T-cell (primary cell): ENCODE measurements at places on chromosomes 6 and 20.

DNA sequence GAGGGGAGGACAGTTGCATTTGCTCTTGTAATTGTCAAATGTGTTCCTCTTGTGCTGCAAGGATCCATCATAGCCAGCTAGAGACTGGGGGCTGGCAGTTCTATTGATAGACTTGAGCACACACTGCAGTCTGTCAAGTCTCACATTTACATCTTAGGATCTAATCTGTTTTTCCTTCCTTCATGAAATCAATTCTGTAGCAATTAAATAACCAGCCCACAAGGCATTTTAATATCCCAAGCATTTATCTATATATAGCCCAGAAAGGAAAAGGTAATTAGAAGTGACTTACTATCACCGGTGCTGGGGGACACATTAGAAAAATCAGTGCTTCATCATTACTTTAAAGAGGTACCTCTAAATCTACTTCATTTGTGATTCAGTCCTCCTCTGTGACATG lies 143.0 kb upstream of the STXBP5 start:
- no peak overlapping the region for H3K27ac ChIP-seq
- no peaks in the 10 kb centered on the region for H3K4me1 ChIP-seq
- no peaks in the 10 kb centered on the region for H3K27me3 ChIP-seq
- H3K36me3 ChIP-seq = no peaks in the 10 kb centered on the region
- no peak for DNase-seq

- H3K27me3 ChIP-seq = no peaks in the 10 kb centered on the region
- no peaks in the 10 kb centered on the region for H3K4me1 ChIP-seq
- H3K4me3 ChIP-seq = no peak overlapping the region
- DNase-seq = no peak
- H3K27ac ChIP-seq = no peak overlapping the region
Observed at GRCh38 chr6:149013586-149014344, 266.9 kb downstream of the UST start.

DNA sequence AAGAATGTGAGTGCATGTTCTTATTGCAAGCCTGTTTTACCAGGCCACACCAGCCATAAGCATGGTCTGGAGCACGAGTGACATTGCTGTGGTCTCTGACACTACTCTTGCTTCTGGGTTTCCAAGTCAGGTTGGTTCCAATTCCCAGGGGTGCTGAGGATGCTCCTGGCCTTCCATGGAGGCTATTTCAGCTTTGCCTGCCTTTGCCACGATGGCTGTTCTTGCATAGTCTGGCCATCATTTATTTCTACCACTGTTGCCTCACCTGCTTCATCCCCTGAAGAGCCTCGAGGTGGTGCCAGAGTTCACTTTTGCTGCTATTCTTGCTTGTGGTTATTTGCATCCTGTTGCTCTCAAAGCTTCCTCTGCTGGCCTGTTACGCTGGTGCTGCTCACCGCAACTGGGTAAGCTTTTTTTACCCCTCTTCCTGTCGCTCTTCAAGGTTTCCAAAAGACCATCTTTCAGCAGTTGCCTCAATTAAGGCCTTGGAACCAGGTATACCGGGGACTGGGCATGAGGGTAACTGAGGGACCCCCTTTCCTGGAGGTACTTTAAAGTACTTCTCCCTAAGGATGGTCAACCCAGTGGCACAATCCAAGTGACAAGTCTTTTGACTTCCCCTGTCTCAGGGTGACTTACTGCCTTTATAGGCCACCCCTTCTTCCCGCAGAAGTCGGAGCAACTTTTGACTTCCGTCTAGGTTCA lies 64.5 kb downstream of the AKAP7 start:
- H3K4me3 ChIP-seq = peak overlapping the region; percentile 48
- peak; percentile 78 for DNase-seq
- peak overlapping the region; percentile 93 for H3K27ac ChIP-seq
- peaks cover 36% of the 10 kb centered on the region for H3K4me1 ChIP-seq
- no peaks in the 10 kb centered on the region for H3K27me3 ChIP-seq
- no peaks in the 10 kb centered on the region for H3K36me3 ChIP-seq

DNA sequence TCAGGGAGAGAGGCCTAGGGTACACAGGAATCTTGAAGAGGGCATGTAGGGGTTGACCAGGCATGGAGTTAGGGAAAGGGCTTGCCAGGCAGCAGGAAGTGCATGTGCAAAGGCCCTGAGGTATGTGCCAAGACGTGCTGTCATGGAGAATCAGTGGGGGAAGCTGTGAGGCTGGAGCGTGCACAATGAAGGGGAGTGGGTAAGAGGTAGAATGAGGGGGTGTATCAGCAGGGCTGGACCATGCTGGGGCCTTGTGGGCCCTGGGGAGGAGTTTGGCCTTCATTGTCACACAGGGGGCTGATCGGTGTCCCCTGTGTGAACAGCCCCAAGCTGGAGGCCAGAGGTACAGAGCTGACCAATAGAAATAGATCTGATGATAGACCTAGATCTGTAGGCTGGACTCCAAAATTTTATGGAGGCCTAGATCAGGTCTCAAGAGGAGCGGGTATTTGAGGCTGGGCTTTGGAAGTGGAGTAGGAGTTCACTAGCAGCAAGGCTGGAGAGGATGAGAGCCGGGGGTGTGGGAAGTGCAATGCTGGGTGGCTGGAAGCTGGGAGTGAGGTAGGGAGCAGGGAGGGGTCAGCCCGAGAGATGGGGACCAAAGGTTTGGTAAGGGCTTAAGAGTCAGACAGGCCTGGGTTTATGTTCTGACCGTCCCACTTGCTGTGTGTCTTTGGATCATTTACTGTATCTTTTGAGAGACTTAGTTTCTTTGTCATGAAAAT lies 3.0 kb downstream of the SRC start:
- H3K4me1 ChIP-seq = no peaks in the 10 kb centered on the region
- H3K4me3 ChIP-seq = no peak overlapping the region
- H3K27ac ChIP-seq = no peak overlapping the region
- H3K36me3 ChIP-seq = no peaks in the 10 kb centered on the region
- no peak for DNase-seq

DNA sequence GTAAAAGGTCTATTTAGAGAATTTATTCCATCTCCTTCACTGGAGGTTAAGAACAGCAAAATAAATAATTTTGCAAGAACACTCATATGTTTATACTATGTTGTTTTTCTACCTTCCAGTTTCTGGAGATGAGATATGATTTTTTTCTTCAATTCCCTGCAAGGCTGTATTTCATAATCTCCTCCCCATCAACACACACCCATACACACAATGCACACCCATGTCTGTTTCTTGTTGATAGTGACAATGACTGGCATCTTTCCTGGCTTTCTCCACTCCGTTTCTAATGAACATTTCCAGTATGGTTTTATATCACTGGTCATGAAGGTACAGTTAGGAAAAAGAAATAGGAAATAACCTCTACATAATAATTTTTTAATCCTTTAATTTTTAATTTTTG lies 202.1 kb downstream of the ARHGAP18 start:
- no peaks in the 10 kb centered on the region for H3K4me1 ChIP-seq
- no peak overlapping the region for H3K4me3 ChIP-seq
- no peak for DNase-seq
- H3K36me3 ChIP-seq = no peaks in the 10 kb centered on the region
- no peaks in the 10 kb centered on the region for H3K27me3 ChIP-seq
- no peak overlapping the region for H3K27ac ChIP-seq

DNA sequence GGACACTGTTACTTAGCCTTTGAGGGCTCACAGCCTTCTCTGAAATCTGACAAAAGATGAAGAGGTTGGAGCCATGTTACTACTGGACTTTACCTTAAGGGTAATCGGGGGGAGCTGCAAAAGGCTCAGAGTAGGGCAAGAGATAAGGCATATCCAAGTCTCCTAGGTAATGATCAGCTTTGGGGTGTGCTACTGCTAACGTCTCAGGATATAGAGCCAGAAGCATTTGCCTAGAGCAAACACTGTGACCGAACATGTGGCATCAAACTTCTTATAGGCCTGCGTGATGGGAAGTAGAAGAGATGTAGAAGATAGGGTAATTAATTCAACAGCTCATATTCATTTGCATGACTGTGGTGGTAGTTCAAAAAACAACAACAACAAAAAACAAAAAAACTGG lies 11.1 kb downstream of the UBE2V1 start:
- H3K36me3 ChIP-seq = no peaks in the 10 kb centered on the region

- peaks cover 5% of the 10 kb centered on the region for H3K36me3 ChIP-seq
- H3K4me3 ChIP-seq = no peak overlapping the region
- H3K4me1 ChIP-seq = peaks cover 24% of the 10 kb centered on the region
- H3K27me3 ChIP-seq = no peaks in the 10 kb centered on the region
- peak; percentile 54 for DNase-seq
Observed at GRCh38 chr6:130029163-130029562, 10.8 kb downstream of the L3MBTL3 start.

DNA sequence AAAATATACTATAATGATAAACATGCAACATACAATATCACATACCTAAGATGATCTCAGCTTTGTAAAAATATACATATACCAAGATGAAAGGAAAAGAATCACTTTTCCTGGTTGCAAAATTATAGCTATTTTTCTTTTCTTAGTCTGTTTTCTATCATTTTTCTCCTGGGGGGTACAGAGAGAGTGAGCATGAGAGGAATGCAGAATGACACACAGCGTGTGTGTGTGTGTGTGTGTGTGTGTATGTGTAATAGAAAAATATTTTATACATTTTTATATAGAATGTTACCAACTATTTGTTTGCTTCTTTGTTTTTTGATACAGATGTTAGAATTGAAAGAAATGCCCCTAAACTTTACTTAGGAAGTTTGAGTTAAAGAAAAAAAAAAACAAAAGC lies 64.3 kb downstream of the FAM83B start:
- H3K4me3 ChIP-seq = no peak overlapping the region
- DNase-seq = no peak
- H3K36me3 ChIP-seq = no peaks in the 10 kb centered on the region
- no peak overlapping the region for H3K27ac ChIP-seq
- H3K4me1 ChIP-seq = no peaks in the 10 kb centered on the region

DNA sequence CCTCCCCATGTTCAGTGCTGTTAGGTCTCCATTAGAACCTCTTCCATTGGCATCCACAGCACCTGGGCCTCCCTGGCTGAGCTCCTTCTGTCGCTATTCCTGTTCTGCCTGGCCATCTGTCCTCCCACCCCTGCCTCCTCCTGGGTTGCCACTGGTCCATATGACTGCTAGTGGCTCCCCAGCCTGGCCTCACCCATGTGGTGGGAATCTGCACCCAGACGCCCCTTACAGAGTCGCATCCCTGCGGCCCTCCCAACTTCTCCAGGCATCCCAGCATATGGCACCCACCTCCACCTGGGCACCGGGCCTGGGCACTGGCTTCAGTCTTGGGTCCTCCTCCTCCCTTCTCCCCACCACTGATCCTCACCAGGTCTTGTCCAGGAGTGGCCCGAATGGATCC lies 7.7 kb downstream of the CDC25B start:
- no peak overlapping the region for H3K4me3 ChIP-seq
- peak overlapping the region; percentile 45 for H3K27ac ChIP-seq
- H3K36me3 ChIP-seq = peaks cover 31% of the 10 kb centered on the region
- DNase-seq = no peak
- H3K4me1 ChIP-seq = peaks cover 93% of the 10 kb centered on the region

DNA sequence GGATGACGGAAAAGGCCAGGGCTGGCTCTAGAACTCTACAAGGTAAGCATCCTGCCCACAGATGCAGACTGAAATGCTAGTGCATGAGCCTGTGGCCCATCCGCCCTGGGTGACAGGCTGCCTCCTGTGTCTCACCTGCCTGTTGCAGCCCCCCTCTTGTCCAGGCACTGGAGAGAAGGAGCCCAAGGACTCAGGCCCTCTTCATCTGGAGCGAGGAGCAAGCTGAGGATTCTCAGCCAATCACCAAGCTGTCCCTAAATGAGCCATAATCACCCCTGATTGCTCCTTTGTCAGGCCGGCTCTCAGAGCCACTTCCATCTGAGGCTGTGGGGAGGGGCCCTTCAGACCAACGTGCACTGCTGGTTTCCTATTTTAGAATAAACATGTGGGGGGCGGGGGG lies 10.0 kb upstream of the SLC32A1 start:
- no peaks in the 10 kb centered on the region for H3K4me1 ChIP-seq
- no peak for DNase-seq
- no peaks in the 10 kb centered on the region for H3K36me3 ChIP-seq

DNA sequence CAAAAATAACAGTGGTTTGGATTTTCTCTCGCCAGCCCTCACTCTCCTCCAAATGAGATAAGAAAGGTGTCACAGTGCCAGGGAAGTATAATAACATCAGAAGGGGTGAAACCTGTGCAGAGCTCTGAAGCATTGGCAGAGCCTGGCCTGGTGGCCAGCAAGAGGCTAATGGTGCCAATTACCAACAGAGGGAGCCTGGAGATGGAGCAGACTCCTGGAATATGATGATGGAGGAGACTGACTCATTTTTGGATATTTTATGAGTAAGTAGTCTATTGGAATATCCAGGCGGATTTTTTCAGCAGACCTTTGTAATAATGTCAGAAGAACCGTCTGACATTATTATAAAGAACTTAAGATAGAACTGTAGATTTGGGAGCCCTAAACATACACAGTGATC lies 442.6 kb upstream of the MARCKS start:
- no peaks in the 10 kb centered on the region for H3K27me3 ChIP-seq
- no peaks in the 10 kb centered on the region for H3K36me3 ChIP-seq
- no peak overlapping the region for H3K27ac ChIP-seq
- DNase-seq = no peak
- no peaks in the 10 kb centered on the region for H3K4me1 ChIP-seq

DNA sequence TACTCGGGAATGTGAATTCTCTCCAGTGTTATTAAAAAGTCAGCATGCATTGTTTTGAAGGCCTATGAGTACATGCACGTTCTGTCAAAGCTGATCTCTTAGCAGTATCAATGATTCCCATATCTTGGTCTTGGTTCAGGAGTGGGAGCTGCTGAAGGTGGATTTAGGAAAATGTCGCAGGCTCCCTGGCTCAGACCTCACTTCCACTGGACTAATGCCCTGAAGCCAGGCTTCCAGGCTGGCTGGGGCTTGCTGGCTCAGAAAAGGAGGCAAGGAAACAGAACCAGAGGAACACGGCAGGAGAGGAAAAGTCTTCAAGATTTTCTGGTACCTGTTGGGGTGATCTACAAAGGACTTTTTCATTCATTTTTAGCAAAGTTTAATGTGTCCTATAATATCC lies 81.6 kb downstream of the OLIG3 start:
- H3K36me3 ChIP-seq = no peaks in the 10 kb centered on the region
- peaks cover 3% of the 10 kb centered on the region for H3K4me1 ChIP-seq
- no peak overlapping the region for H3K4me3 ChIP-seq
- no peaks in the 10 kb centered on the region for H3K27me3 ChIP-seq
- H3K27ac ChIP-seq = no peak overlapping the region
- DNase-seq = no peak

GRCh38 chr6:49633541-49633940 lies 3.1 kb downstream of the RHAG start:
- H3K27me3 ChIP-seq = no peaks in the 10 kb centered on the region
- no peaks in the 10 kb centered on the region for H3K4me1 ChIP-seq
- no peak overlapping the region for H3K4me3 ChIP-seq
- H3K27ac ChIP-seq = no peak overlapping the region
- no peak for DNase-seq

GRCh38 chr6:106281088-106281487 lies 44.5 kb downstream of the ATG5 start:
- peaks cover 17% of the 10 kb centered on the region for H3K36me3 ChIP-seq
- DNase-seq = no peak
- no peak overlapping the region for H3K4me3 ChIP-seq

GRCh38 chr6:119121367-119121766 lies 42.9 kb upstream of the FAM184A start:
- no peaks in the 10 kb centered on the region for H3K4me1 ChIP-seq
- H3K27ac ChIP-seq = no peak overlapping the region
- H3K36me3 ChIP-seq = no peaks in the 10 kb centered on the region
- no peak overlapping the region for H3K4me3 ChIP-seq
- no peak for DNase-seq
